ENCODE measurements at places on chromosomes 6 and 20. TPM values are rescaled to one million over a fixed set of nuclear protein-coding genes. Genes with fewer than 3 reads are reported as not detected.

DNA sequence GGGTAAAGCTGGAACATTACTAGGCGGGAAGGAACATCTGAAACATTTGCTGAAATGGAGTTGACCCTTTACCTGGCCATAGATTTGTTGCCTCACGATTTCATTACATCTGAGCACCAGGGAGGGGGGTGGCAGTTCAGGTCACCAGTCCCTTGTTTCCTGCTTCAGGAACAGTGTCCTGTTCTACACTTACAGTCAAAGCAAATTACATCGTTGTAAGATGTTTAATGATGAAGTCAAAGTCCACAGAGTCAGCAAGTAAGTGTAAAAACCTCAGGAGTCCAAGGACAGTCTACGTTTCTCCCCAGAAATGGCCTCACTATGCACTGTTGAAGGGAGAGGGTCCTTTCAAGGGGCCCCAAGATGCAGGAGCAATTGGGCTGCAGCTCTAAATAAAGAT is 8.9 kb upstream of the MICB start:
- no peak for DNase-seq

- no peak for DNase-seq
Observed at GRCh38 chr20:24610341-24611115, 141.1 kb downstream of the SYNDIG1 start.

GRCh38 chr6:18314317-18314997 is 50.1 kb upstream of the DEK start:
- DNase-seq: no peak

TRAPPC3L gene
- total RNA-seq: 0.16 TPM

- no peak for DNase-seq
Observed at GRCh38 chr6:29827579-29828470, at the start of gene HLA-G. TSS of gene HLA-G (plus strand) at chr6:29827825. CDS start at chr6:29827845, 20 bp downstream.

DNA sequence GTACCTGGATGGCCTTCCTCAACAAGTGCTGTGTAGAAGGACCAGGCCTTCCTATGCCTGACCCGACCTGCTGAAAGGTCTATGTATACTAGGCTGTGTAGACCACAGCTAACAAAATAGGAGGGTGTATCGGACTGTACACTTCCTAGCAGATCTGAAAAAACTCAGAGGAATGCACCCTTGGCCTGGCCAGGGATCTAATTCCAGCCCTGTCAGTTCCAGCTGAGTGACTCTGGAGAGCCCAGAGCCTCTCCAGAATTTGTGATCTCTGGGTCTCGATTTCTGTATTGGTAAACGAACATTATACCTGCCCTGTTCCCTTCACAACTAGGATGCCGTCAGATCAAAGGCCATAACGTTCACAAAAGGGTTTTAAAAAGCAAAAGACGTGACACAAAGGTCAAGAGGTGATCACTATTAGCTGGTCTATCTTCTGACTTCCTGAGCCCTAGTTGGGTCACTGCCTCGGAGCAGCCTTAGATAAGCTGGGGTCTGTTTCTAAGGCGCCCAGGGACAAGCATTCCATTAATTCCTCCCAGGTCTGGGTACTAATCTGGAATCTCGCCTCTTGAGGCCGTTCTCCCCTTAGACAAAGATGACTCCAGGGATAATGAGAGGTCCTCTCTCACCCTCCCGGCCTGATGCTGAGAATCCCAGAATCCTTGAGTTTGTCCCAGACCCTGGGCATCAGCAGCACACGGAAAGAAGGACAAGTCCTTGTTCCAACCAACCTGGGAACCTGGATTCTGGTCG is 13.9 kb downstream of the MTCH1 start:
- DNase-seq: no peak

GRCh38 chr6:140554421-140554820 is 1180.0 kb upstream of the CITED2 start:
- DNase-seq: no peak

- no peak for DNase-seq
Observed at GRCh38 chr6:114432400-114432799, 89.6 kb upstream of the HS3ST5 start.

FLOT1 gene
- total RNA-seq: 251 TPM

GRCh38 chr6:24924580-24925356 is 11.0 kb downstream of the RIPOR2 start:
- no peak for DNase-seq

ZFP57 gene
- not detected for total RNA-seq

KIF3B gene
- 17.3 TPM for total RNA-seq

DNA sequence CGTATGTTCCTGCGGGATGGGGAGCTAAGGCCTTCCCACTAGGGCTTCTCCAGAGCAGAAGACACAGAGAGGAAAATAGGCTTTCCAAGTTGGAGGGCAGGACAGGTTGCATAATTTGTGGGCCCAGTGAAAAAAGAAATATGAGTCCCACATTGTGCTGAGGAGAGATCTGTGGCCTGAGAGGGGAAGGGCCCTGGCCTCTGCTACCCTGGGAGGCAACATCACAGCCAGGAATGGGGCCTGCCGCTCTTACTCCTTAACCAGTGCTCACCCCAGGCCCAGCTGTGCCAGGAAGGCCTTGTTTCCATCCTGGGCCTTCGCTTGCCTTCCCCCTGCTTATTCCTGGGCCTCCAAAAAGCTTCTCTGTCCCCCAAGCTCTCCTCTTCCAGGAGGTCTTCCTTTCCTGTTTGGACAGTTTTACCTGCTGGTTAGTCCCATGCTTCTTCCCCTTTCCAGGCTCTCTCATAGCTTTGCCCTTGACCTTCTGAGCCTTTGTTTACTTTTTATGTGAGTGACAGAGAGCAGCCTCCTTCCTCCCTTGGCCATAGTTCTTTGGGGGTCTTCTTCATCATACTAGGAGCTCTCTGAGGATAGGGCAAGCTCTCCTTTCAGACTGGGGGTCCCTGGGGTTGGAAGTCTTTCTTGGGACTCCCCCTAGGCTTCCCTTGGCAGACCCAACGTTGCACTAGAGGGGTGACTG is 26.2 kb upstream of the VEGFA start:
- peak; percentile 38 for DNase-seq

DLL1 gene
- total RNA-seq: 6.4 TPM

DNA sequence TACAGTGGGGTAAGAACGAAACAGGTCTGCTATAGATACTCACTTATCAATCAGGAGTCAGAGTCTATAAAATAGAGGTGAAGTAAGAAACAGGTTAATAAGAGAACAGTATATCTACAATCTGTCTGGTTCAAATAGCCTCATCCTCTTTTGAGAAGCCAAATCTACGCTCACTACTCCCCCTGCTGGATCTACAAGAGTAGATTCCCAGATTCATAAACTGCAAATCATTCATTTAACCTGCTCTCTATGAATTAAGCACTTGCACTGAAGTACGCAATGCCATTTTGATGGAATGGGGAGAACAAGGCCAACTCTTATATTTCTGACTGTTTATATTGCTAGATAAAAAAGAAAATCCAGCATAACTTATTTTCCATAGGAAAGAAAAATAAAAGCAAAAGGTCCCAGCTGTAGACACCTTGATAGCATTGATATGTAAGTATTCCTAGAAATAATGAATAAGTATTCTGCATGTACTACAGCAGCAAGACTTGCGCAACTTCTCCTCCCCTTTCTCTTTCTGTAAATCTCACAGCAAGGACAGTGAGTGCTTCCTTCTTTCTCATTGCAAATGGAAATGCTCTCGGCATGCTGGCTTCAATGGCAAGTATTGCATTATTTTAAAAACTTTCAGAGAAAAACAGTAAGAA is 92.3 kb downstream of the RFX6 start:
- no peak for DNase-seq

Data from cardiac septum (tissue), 1 donor.